Ovary (tissue), 10 donors: ENCODE measurements at places on chromosomes 2 and 18. TPM values are rescaled to one million over a fixed set of nuclear protein-coding genes. Genes with fewer than 3 reads are reported as not detected.
A peak's percentile ranks its signal among the peaks of the same experiment; 100 is the strongest.

DNA sequence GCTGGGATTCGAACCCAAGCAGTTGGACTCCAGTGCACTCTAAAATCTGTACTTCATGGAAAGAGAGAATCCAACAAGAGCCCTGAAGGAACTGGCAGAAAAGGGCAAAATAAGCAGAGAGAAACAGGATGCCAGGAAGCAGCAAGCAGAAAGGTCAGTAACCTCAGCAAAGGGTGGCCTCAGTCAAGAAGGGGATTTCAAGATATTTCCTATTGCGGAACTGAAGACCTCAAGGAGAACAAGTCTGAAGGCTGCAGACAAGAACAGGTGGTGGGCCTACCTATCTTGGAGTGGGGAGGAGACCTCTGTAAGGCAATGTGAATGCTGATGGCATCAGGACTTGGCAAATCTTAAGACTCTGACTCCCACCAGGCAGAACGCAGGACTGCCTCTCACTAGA is 20.1 kb upstream of the MREG start:
- H3K4me3 ChIP-seq, result no peak overlapping the region
- no peaks in the 10 kb centered on the region for H3K27me3 ChIP-seq
- H3K27ac ChIP-seq, result no peak overlapping the region
- no peaks in the 10 kb centered on the region for H3K36me3 ChIP-seq

Gene SOX11
- 0.03 TPM for total RNA-seq

DNA sequence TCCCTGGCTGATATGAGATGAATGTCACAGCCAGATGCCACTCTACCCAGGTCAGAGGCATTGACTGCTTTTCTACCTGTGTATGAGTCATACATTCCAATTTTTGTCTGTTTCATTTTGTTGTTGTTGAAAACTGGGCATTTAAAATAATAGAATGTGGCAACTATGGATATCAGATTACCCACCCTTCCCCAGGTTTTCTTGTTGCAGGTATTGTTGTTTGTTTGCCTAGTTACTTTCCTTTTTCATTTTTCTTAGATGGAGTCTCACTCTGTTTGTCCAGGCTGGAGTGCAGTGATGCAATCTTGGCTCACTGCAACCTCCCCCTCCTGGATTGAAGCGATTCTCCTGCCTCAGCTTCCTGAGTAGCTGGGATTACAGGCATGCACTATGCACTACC is 70.2 kb downstream of the LRRC30 start:
- H3K27ac ChIP-seq, result no peak overlapping the region
- H3K4me3 ChIP-seq, result no peak overlapping the region
- H3K4me1 ChIP-seq, result no peaks in the 10 kb centered on the region
- no peak for DNase-seq

DNA sequence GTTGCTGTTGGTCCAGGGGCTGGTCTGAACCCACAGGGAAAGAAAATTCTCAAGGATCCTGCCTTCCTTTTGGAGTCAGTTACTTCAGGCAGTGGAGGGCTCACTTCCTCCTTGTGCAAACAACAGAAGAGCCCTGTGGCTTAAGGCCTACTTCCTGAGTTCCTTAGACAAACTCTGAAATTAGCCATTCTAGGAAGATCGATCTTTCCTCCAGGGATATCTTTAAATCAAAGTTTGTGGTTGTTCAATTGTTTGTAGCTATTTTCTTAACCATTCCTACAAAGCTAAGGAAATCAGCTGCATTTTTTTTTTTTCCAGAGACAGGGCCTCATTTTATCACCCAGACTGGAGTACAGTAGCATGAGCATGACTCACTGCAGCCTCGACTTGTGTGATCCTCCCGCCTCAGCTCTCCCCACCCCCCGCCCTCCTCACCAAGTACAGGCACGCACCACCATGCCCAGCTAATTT is 156.0 kb downstream of the TANC1 start:
- H3K36me3 ChIP-seq, result no peaks in the 10 kb centered on the region
- no peak overlapping the region for H3K4me3 ChIP-seq
- H3K4me1 ChIP-seq, result no peaks in the 10 kb centered on the region
- no peaks in the 10 kb centered on the region for H3K27me3 ChIP-seq
- no peak for DNase-seq
- no peak overlapping the region for H3K27ac ChIP-seq

Gene CFAP210
- total RNA-seq, result 0.35 TPM

- no peak for DNase-seq
- H3K4me3 ChIP-seq, result no peak overlapping the region
- peaks cover 7% of the 10 kb centered on the region for H3K4me1 ChIP-seq
- no peak overlapping the region for H3K27ac ChIP-seq
- H3K36me3 ChIP-seq, result no peaks in the 10 kb centered on the region
- no peaks in the 10 kb centered on the region for H3K27me3 ChIP-seq
Measured at GRCh38 chr2:64655873-64656272, 2.2 kb upstream of the SERTAD2 start.

- H3K36me3 ChIP-seq, result no peaks in the 10 kb centered on the region
- H3K27ac ChIP-seq, result no peak overlapping the region
- H3K4me3 ChIP-seq, result no peak overlapping the region
- no peak for DNase-seq
- no peaks in the 10 kb centered on the region for H3K4me1 ChIP-seq
Measured at GRCh38 chr2:54840559-54841468, 117.4 kb downstream of the EML6 start.

Gene SLC8A1
- total RNA-seq, result 5.0 TPM

- H3K36me3 ChIP-seq, result no peaks in the 10 kb centered on the region
- H3K27ac ChIP-seq, result no peak overlapping the region
- H3K4me1 ChIP-seq, result peaks cover 11% of the 10 kb centered on the region
- no peak for DNase-seq
- no peak overlapping the region for H3K4me3 ChIP-seq
Measured at GRCh38 chr2:173040729-173041128, 34.9 kb upstream of the MAP3K20 start.

GRCh38 chr2:46574457-46575355 is 95.3 kb downstream of the TMEM247 start:
- peaks cover 6% of the 10 kb centered on the region for H3K4me1 ChIP-seq
- no peak for DNase-seq
- no peaks in the 10 kb centered on the region for H3K27me3 ChIP-seq
- no peak overlapping the region for H3K4me3 ChIP-seq
- no peaks in the 10 kb centered on the region for H3K36me3 ChIP-seq

- H3K27me3 ChIP-seq, result no peaks in the 10 kb centered on the region
- DNase-seq, result no peak
- no peak overlapping the region for H3K4me3 ChIP-seq
- H3K36me3 ChIP-seq, result no peaks in the 10 kb centered on the region
- H3K4me1 ChIP-seq, result no peaks in the 10 kb centered on the region
Measured at GRCh38 chr2:100707016-100707947, 112.7 kb upstream of the NPAS2 start.

DNA sequence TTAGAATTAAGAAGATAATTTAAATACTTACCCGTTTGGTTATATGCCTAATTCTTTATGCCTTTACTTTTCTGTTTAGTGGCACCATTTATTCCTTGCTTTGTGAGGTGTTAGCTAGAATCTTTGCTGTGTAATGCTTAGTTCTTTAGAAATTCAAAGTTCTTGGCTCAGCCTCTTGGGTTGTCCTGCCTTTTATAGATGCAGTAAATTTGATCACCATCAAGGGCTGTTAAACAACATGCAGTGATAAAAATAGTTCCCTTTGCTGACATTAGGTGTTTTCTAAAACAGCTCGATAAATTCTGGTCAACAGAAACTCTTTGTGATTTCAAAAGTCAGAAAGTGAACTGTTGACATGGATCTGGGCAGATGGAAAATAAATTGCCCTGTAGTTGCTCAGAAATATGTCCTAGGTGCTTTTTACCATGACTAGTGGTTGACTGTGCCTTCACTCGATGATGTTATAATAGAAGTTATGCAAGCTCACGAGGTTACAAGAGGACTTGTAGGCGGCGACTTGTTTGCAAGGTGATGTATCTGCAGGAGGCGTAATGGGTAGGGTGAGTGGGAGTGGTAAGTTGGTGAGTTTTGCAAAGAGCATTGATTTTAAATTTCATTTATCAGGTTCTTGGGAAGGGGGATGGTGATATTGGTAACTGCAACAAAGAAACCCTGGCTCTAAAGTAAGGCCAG is 52.1 kb downstream of the LRRTM1 start:
- H3K27ac ChIP-seq, result no peak overlapping the region
- no peak overlapping the region for H3K4me3 ChIP-seq
- DNase-seq, result no peak

Gene VAMP5
- total RNA-seq, result 37.4 TPM

Gene CYTIP
- total RNA-seq, result 2.7 TPM

DNA sequence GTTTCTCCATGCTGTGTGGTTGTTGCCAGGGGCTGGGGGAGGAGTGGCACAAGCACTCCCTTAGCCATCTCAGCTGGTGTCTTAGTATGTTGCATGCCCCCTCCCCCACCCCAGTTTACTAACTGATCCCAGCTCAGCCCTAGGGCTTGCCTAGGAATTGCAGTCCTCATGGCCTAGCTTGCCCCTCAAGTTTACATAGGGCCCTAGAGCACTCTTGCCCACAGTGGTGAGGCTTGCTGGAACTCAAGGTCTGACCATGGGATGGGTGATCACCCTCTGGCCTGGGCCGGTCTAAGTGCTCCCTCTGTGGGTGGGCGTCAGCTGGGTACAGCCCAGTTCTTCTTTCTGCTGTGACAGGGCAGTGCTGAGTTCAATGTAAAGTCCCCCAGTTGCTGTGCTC is 156.1 kb upstream of the PIEZO2 start:
- H3K4me3 ChIP-seq, result no peak overlapping the region
- DNase-seq, result no peak
- H3K36me3 ChIP-seq, result no peaks in the 10 kb centered on the region
- H3K27ac ChIP-seq, result no peak overlapping the region

Gene CCDC68
- 12.1 TPM for total RNA-seq

DNA sequence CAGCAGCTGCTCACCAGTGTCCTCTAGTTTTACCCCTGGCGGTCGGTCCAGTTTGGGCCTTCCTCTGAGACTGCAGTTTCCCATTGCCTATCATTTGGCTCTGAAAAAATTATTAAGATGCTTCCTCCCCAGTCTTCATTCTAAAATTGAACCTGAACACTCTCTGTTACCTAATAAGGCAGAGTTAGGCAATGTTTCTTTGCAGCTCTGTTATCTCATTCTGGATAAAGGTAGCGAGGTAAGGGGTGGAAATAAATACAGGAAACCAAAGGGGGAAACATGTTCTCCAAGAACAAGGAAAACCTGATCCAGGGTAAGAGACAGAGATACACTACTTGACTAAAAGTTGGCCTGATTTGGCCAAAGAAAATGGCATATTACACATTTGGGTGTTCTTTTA is 91.0 kb upstream of the FZD5 start:
- no peak overlapping the region for H3K4me3 ChIP-seq
- no peaks in the 10 kb centered on the region for H3K4me1 ChIP-seq
- no peak for DNase-seq
- no peaks in the 10 kb centered on the region for H3K36me3 ChIP-seq
- H3K27me3 ChIP-seq, result no peaks in the 10 kb centered on the region

DNA sequence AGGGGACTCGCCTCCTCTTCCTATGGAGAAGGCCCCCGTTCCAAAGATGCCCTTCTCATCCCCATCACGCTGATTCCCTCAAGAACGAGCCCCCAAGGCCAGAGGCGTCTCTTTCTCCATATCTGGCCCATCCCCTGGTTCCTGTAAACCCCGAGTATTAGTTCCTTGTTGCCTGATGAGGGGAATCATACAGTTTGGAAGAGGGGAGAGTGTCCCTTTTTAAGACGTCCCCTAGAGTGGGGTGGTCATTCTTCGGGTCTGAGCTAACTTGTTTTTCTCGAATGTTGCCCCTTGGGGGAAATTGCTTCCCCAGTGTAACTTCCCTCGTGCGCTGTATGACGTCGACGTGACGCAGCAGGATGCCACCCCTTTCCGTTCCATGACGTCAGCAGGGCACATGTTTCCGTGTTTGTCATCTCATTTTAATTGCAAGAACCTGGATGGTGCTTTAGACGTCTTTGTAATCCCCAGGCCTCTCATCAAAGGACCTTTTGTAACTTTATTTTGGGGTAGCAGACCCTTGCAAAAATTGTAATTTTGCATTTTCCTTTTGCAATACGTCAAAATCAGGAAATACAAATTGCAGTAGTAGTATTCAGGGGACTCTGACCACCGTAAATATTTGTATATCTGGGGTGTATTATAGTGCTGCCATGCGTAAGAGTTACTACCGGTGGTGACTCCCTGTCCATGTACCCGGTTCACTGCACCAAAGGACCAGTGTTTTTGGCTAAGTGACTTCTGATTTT is 569 bp downstream of the BABAM2 start:
- DNase-seq, result peak; percentile 93
- H3K4me1 ChIP-seq, result peaks cover 3% of the 10 kb centered on the region
- H3K36me3 ChIP-seq, result no peaks in the 10 kb centered on the region
- peak overlapping the region; percentile 97 for H3K27ac ChIP-seq
- peaks cover 3% of the 10 kb centered on the region for H3K27me3 ChIP-seq
